ENCODE measurements at places on chromosomes 12 and 14.

GRCh38 chr12:12562016-12562483, 613 bp downstream of the DUSP16 start:
- DNase-seq: peak; percentile 50

DNA sequence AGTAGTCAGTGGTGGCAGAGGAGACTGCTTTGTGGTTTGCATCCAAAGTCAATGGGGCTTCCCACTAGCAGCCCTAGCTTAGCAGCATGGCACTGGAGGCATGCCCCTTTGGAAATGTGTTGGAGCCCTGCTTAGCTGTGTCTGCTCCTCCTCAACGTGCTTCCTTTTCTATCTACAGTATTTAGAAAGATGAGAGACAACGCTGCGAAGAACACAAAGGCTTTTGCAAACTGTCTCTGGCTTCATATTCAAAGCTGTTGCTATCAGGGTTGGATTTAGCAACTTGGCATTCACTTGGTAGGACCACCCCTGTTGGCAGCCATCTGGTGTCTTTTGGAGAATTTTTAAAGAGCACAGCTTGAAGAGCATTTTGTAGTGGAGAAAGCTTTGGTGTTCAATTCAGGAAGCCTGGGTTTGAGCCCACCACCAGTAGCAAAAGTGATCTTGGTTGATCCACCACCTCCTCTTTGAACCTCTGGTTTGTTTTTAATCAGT, 82.1 kb upstream of the CCDC196 start:
- DNase-seq: no peak

- no peak for DNase-seq
These were observed 231.6 kb upstream of the GRIP1 start for GRCh38 chr12:66910366-66910974.

GRCh38 chr14:82642425-82642824, 1108.8 kb upstream of the SEL1L start:
- DNase-seq: no peak

GRCh38 chr14:50666772-50667683, 1.1 kb downstream of the SAV1 start:
- peak; percentile 41 for DNase-seq

DNA sequence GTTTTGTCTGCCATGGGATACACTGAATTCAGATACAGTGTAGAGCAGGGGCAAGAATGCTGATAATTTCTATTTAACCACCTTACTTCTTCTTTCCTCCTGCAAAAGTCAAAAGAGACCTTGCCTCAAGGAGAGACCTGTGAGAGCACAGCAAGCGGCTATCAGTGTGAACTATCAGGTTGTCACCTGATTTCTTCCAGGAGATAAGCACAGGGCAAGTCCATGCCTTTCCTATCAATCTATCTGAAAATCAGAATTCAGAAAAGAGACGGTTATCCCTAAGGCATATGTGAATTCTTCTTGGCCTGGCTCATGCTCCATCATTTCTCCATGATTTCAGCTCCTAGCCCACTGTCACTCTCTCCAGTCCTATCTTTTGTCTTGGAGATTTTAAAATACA, 128.9 kb upstream of the CCND2 start:
- DNase-seq: no peak

DNA sequence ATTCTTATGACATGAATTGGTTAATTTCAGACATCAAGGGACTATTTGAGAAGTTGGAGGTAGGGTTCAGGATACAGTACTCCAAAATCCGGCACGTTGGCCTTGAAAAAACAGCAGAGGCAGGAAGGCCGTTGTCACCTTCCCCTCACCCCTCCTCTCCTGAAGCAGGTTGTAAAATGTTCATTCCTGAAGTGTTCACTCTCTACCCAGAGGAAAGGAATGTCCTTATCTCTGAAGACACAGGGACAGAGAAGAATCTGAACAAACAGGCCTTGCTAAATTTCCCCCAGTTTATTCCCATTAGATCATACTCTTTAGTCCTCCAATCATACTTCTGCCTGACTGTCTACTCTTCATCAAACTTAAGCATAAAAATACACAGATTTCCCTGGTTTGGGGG, 313.6 kb downstream of the ZFP36L1 start:
- DNase-seq: no peak

- no peak for DNase-seq
These were observed 22.9 kb upstream of the ANAPC7 start for GRCh38 chr12:110426406-110426805.

GRCh38 chr14:103391048-103391447, 5.8 kb downstream of the MARK3 start:
- peak; percentile 55 for DNase-seq

- DNase-seq: no peak
These were observed 10.9 kb upstream of the IL26 start for GRCh38 chr12:68236421-68237059.

GRCh38 chr14:53231171-53231570, 78.0 kb upstream of the DDHD1 start:
- DNase-seq: no peak

DNA sequence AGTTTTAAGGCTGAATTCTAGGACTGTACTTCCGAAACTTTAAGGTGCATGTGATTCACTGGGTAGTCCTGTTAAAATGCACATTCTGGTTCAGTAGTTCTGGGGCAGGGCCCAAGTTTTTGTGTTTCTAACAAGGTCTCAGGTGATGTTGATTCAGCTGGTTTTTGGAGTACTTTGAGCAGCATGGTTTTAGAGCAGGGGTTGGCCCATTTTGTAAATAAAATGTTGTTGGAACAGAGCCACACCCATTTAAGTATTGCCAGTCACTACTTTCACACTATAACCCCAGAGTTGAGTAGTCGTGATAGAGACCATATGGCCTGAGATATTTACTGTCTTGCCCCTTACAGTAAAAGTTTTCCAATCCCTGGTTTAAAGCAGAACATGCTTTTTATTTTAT, 111.3 kb downstream of the SYNE2 start:
- DNase-seq: no peak

DNA sequence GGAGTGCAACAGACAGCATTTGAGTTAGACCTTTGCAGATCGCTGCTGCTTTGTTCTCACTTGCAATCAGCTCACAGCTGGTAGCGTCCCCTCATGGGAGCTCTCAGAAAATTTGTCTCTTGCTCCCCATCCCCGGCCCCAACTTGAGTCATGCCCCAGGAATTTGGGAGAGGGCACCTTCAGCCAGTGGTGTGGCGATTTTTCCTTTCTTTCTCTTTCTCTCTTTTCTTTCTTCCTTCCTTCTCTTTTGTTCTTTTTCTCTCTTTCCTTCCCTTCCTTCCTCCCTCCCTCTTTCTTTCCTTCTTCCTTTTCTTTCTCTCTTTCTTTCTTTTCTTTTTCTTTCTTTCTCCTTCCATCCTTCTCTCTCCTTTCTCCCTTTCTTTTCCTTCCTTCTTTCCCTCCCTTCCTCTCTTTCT, 34.2 kb upstream of the MAP1LC3B2 start:
- peak; percentile 61 for DNase-seq

Measured in foreskin fibroblast (primary cell).